ENCODE measurements at places on chromosomes 7 and 10.

GRCh38 chr7:85883-86515, 106.4 kb upstream of the FAM20C start:
- no peak for DNase-seq

GRCh38 chr10:111967547-111967946, 216.0 kb downstream of the GPAM start:
- no peak for DNase-seq

GRCh38 chr10:52752801-52753445, 19.7 kb downstream of the MBL2 start:
- no peak for DNase-seq

GRCh38 chr7:159040912-159041711, 103.6 kb downstream of the VIPR2 start:
- DNase-seq, result no peak

GRCh38 chr7:46285878-46286277, 364.8 kb upstream of the IGFBP3 start:
- DNase-seq, result no peak

DNA sequence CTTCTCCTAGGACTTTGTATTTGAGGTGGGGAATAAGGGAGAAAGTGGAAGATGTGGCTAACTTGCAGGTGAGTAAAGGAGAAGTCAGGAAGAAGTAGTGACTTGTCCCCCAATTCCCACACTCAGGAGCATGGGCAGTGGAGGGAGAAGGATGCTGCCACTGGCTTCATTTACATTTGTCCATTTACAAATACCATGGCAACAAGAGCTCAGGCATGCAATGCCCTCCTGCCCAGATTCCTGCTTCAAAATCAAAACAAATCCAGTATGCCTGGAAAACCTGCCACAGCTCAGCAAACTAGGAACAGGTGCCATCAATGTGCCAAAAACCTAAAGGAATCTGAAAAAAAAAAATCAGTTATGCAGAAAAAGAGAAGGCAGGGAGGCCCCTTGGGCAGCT, 139.9 kb downstream of the KCNMA1 start:
- no peak for DNase-seq

GRCh38 chr10:56622335-56622973, 261.4 kb upstream of the ZWINT start:
- DNase-seq, result no peak

DNA sequence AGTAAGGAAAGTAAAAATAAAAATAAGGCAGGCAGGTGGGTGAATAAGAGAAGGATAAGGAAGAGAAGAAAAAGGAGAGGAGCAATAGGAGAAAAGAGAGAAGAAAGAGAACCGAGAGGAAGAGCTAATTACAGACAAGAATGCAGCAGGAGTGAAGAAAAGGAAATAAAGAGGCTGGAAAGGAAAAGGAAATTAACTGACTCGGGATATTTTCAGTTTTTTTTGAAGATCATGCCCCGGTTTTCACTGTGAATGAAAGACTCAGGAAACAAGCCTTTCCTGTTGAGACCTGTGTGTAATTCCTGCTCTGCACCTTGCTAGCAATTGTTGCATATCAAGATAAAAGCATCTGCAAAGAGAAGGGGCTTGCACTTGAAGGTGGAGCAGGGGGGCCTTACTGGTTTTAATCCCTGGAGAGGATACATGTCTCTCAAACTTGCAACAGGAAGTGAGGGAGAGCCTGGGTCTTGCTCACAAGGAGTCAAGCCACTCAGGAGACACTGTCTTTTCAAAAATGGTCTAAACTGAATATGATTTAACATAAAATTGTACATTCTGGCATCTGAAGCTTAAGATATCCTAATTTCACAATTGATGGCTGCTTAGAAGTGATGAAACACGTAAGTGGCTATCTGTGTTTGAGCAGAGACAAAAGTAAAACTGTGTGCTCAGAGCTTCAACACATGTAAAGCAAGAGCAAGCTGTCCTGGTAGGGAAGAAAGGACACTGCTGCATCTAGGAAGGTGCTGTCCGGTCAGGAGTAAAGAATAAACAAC, 157.6 kb downstream of the FAM107B start:
- DNase-seq, result no peak

- DNase-seq, result no peak
Observed at GRCh38 chr10:35225204-35225603, 98.6 kb downstream of the CREM start.

DNA sequence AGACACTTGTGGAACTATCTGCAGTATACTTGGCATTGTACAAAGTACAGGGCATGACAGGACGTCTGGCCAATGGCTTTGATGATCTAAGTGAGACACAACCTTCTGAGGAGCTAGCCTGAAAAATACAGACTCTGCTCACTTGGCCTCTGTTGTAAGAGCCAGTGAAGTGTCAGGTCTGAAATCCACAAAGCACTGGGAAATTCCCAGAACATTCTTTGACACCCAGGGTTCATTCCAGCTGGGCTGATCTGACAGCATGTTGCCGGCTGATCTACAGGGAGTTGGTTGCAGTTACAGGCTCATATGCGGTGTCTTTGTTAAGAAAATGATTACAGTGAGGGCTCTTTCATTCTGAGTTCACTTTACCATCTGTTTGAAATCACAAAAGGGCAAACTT, 354.6 kb downstream of the PHF14 start:
- no peak for DNase-seq

DNA sequence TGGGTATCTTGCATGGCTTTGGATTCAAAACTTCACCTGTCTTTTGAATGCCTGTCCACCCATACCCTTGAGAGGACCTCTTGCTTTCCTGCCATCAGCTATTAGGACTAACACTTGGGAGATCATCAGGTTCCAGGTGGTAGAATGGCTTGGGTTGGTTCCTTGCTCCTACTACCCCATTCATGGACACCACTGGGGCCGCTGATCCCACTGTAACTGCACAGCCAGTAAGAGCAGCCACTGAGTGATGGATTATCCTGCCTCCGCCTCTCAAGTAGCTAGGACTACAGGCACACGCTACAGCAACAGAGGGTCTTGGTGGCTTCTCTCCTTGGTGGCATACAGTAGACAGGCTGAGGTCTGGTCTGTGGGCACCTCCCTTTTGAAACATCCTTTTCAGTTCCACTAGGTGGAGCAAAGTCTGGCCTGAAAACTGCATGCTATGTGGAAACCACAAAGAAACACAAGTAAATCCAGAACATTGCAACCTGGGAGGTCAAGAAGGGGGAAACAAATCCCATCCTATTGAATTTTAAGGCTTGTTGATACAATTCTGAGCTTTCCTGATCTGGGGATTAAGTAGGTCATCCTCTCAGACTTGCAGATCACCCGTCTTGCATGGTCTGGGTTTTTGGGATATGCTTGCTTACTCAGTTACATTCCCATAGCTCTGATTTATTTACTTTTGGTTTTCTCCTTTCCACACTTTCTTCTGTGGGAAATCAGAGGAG, 9.4 kb downstream of the WBP1L start:
- DNase-seq, result peak; percentile 19

DNA sequence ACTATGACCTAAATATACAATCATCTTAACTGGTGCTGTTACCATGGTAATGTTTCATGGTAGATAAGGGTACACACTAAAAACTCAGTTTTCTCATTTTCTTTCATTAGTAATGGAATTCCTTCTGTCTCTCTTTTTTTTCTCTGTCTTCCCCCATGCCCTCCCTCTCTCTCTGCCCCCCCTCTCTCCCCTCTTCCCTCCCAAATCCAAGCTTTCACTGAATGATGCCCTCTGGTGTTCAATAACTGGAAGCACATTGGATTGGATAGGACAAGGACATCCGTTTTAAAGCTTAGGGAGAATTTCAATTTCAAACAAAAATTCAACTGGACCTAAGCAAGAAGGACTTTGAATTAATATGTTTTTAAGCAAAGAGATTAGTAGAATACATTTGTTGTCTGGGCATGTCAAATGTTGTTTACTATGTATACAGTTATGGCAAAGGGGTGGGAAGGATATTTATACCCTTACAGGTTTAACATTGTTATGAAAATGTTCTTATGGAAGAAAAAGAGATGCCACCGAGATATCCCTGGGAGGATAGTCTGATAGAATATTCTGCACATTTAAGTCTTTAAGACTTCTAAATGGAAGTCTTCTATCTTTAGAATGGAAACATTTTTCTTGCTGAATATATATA, 6.1 kb downstream of the CHRM2 start:
- no peak for DNase-seq

- no peak for DNase-seq
Observed at GRCh38 chr10:133236401-133237240, 1.0 kb upstream of the VENTX start.

DNA sequence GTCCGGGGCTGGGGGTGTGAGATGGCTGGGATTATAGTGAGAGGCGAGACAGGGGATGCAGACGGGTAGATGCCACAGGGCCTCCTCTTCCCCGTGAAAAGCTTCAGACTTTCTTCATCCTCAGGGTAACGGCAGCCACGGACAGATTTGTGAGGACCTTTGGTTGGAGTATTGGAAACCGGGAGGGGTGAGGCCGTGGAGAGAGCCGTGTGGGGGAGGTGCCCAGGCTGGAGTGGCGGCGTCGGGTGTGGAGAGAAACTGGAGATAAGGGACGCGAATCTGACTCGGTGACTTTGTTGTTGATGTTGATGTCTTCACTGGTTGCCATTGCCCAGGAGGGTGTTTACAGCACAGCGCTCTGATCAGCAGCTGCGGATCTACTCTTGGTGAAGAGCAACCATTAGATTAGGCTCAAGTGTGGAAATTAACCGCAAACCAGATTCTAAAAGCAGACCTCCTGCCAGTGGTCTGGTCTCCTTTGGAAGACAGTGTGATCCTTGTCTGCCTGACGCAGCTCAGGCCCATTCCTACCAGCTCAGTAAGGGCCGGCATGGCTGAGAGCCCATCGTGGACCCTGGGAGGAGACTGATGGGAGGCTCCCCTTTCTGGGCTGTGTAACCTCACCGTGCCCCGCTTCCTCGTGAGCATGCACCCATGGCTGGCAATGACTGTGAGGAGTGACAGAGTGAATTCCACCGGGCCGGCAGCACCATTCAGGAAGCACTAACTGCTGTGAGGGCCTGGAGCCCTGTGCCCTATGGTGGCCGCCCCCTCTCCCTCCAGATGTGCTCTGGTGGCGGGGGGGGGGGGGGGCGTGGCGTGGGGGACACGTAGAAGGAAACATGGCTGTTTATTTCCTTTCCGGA, 90.3 kb downstream of the INPP5A start:
- DNase-seq, result no peak

DNA sequence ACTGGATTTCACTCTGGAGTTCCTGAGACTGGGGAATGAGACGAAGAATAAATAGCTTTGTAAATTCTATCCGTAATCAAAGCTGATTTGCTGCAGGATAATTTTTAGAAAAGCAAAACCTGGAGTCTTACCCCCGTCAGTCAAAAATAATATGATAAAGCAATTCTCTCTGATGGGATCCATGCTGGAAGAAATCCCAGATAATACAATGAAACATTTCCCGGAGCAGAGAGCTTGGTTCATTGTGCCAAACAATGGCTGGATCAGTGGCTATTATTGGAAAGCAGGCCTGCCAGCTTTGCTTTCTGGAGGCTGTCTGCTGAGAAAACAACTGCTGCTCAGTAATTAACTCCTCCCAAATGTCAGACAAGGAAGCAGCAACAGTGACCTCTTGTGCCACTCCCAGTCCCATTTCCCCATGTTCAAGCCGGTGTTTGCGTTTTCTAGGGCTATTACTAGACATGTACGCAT, 609.4 kb upstream of the PCDH15 start:
- DNase-seq, result no peak

GRCh38 chr10:38007551-38007950, 2.9 kb upstream of the ZNF33A start:
- DNase-seq, result no peak

DNA sequence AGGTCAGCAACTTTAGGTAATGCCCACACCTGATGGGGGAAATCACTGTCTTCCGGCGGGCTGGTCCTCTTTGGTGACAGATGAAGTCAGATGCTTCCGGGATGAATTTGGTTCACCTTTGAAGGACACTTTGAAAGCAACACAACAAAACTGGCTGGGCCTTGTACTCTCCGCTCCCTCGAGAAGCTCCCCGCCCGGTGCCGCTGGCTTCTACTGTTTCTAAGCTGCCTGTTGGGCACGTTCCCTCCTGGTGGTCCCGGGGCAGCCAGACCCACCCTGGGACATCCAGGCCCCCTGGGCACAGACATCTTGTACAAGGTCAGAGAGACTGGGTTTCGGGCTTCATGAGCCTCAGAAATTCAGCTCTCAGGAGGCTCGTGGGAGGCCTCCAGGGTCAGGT, 452.3 kb downstream of the DNAJB6 start:
- no peak for DNase-seq

DNA sequence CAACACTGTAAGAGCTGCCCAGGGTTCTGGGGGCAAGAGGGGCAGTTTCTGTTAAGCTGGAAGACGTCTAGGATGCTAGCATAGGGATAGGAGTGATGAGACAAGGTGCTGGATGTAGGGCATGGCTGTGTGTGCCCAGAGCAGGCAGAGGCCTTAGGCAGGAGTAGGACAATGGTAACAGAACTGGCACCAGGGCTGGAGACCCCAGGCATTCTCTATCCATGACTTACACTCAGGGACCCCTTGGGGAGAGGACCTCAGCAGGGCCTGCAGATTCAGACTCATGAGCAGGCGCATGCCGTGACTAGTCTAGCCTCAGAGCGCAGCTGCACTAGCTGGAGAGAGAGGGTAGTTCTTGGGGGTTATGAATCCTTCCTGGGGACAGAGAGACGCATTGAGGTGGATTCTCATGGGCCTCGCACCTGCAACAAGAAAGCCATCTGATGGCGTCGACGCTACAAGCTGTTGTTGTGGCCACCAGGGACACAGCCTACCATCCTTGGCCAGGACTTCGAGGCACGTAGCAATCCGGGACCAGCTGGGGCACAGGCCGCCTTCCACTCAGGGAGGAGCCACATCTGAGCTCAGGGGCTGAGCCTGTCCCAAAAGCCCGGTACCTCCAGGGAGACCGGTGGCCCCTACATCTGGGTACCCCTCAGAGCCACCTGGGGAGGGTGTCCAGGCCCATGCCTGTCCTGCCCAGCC, 474.1 kb downstream of the PTPRN2 start:
- no peak for DNase-seq

DNA sequence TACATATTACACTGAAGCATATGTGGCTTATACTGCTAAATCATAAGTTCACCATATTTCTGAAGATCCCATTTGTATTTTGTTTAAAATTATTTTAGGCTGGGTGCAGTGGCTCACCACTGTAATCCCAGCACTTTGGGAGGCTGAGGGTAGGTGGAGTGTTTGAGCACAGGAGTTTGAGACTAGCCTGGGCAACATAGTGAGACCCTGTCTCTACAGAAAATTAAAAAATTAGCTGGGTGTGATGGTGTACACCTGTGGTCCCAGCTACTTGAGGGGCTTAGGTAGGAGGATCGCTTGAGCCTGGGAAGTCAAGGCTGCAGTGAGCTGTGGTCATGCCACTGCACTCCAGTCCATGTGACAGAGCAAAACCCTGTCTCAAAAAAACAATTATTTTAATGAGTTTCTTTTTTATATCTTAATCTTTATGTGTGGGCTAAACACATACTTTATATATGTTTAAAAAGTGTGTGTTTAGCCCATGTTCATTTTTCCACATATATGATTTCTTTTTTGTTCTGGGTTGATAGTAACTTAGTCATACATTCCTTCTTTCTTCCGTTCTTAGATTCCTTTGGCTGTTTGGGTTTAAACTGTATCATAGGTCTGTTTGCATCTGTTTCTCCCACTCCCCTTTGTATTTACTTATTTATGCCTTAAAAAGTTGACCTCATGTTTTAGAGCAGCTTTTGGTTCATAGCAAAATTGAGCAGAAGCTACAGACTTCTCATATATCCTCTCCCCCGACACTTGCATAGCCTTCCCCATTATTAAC, 33.5 kb downstream of the RSBN1L start:
- no peak for DNase-seq
